T-cell (primary cell): ENCODE measurements at places on chromosomes 7 and 10. TPM values are rescaled to one million over a fixed set of nuclear protein-coding genes. Genes with fewer than 3 reads are reported as not detected.

The EGR2 gene
- 1.7 TPM for total RNA-seq

The CPA4 gene
- not detected for total RNA-seq

The LIPF gene
- total RNA-seq: not detected

The ASZ1 gene
- total RNA-seq: not detected

The C7orf33 gene
- total RNA-seq: not detected

The CARD11 gene
- 132 TPM for total RNA-seq

GRCh38 chr10:34433241-34434076 lies 381.6 kb downstream of the PARD3 start:
- DNase-seq: no peak
- H3K27me3 ChIP-seq: no peaks in the 10 kb centered on the region
- no peak overlapping the region for H3K4me3 ChIP-seq
- no peaks in the 10 kb centered on the region for H3K36me3 ChIP-seq
- no peaks in the 10 kb centered on the region for H3K4me1 ChIP-seq
- no peak overlapping the region for H3K27ac ChIP-seq

DNA sequence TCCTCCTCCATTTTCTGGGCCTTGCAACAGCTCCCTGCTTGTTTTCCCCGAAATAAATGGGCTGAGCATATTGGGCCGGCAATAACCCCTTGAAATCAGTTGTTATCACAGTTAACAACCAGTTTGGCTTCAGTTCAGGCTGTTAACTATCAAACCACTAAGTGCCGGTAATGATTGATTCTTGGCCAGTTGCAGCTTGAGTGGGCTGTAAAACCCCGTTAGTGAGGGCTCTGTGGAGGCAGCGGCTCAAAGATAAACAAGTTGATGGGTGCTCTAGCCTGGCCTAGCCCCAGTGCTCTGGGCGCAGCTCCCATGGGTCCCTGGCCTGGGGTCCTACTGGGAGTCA lies 8.3 kb downstream of the FGF8 start:
- no peaks in the 10 kb centered on the region for H3K36me3 ChIP-seq
- no peak for DNase-seq
- H3K27ac ChIP-seq: no peak overlapping the region
- H3K27me3 ChIP-seq: peaks cover 5% of the 10 kb centered on the region

- H3K4me1 ChIP-seq: no peaks in the 10 kb centered on the region
- no peak for DNase-seq
- no peak overlapping the region for H3K27ac ChIP-seq
- H3K27me3 ChIP-seq: no peaks in the 10 kb centered on the region
Observed at GRCh38 chr10:34360984-34361383, 454.1 kb downstream of the PARD3 start.

DNA sequence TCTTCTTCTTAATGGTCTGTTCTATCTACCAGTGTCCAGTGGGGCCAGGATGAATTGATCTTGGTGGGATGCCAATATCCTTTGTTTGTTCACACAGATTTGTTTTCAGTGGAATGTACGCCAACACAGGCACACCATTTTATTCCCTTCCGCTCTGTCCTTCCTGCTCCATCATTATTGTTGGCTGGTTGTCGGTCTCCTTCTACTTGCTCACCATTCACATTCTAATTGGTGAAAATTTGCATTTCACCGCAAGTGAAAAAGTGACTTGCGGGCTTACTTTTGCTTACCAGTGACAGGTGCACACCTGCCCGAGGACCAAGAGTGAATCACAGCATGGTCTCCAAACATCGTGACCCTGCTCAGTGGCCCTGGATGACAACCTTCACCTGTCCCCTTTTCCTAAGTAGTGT lies 148.3 kb downstream of the NOC3L start:
- H3K27me3 ChIP-seq: peaks cover 3% of the 10 kb centered on the region
- H3K27ac ChIP-seq: no peak overlapping the region
- H3K4me1 ChIP-seq: no peaks in the 10 kb centered on the region

DNA sequence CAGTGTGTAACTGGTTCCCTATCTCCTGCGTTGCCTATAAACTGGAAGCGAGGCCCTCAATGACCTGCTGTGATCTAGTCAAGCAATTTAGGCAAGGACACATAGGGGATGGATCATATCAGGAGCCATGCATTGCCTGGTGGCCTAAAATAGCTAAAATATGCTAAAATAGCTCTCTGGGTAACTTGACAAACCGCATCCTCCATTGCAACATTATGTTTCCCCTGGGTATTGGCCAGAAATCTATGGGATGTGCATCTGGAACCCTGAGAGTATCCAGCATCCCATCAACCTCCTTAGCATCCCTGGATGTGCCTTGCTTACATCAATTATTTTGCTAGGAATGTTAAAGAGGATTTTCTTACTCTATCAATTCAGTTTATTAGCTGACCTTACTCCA lies 91.7 kb upstream of the ADCY1 start:
- H3K27ac ChIP-seq: no peak overlapping the region
- no peaks in the 10 kb centered on the region for H3K27me3 ChIP-seq
- H3K4me3 ChIP-seq: no peak overlapping the region
- H3K4me1 ChIP-seq: no peaks in the 10 kb centered on the region
- H3K36me3 ChIP-seq: no peaks in the 10 kb centered on the region
- no peak for DNase-seq

DNA sequence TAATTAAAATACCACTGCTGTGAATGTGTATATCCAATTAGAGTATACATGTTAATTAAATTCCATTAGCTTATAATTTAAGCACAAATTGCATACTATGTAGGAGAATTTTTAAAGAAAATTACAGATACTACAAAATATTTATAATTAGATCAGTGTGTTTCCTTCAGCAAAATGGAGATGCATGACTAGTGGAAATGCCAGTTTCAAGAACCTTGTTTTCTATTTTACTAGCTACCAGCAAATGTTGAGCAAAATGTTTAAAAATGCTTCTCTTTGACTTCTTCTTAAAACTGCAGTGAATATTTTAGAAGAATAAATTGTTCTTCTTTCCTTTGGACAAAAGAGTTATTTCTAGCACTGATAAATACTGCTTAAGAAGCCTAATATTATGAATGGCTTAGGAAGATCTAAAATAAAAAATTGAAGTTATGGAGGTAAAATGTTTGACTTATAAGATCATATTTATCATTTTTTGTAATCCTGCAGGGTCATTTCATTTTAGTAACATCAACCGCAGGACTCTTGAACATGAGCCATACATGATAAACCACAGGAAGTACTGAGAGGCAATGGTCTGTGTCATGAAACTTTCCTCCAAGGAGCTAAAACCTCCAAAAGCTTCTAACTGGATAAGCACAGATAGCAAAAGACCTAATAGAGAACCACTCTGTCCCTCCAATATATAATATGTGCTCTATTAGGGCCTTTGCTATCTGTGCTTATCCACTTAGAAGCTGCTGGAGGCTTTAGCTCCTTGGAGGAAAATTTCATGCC lies 1066.0 kb upstream of the CELF2 start:
- H3K27ac ChIP-seq: no peak overlapping the region
- no peak overlapping the region for H3K4me3 ChIP-seq

GRCh38 chr7:90708841-90709317 lies 112.8 kb downstream of the CDK14 start:
- no peak for DNase-seq
- H3K27ac ChIP-seq: no peak overlapping the region
- no peaks in the 10 kb centered on the region for H3K4me1 ChIP-seq
- no peaks in the 10 kb centered on the region for H3K27me3 ChIP-seq

- no peaks in the 10 kb centered on the region for H3K36me3 ChIP-seq
- no peaks in the 10 kb centered on the region for H3K27me3 ChIP-seq
Observed at GRCh38 chr7:89623018-89623672, 531.1 kb upstream of the STEAP1 start.

GRCh38 chr7:115701141-115701540 lies 329.4 kb downstream of the TFEC start:
- H3K4me3 ChIP-seq: no peak overlapping the region
- no peak for DNase-seq
- H3K4me1 ChIP-seq: no peaks in the 10 kb centered on the region
- H3K27ac ChIP-seq: no peak overlapping the region
- H3K27me3 ChIP-seq: no peaks in the 10 kb centered on the region
- no peaks in the 10 kb centered on the region for H3K36me3 ChIP-seq

GRCh38 chr10:25999295-25999981 lies 65.4 kb downstream of the MYO3A start:
- no peaks in the 10 kb centered on the region for H3K27me3 ChIP-seq
- H3K27ac ChIP-seq: no peak overlapping the region
- DNase-seq: no peak
- no peaks in the 10 kb centered on the region for H3K36me3 ChIP-seq
- no peak overlapping the region for H3K4me3 ChIP-seq
- H3K4me1 ChIP-seq: no peaks in the 10 kb centered on the region

DNA sequence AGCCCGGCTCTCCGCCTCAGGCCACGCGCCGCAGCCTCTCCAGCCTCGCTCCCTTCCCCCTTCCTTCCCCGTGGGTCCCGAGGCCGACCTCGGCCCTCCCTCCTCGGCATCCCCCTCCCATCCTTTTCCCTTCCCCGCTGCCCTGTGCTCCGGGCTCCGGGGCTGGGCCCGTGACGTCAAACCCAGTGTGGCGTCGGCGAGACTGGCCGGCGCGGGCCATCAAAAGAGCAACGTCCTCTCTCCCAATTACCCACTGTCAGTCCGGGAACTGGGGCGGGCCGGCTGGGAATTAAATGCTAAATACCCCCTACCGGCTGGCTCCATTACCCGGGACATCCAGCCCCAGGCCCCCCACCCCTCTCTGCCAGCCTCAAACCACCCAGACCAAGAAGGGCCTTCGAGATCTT lies 2.6 kb upstream of the GATA3 start:
- H3K36me3 ChIP-seq: no peaks in the 10 kb centered on the region
- DNase-seq: no peak
- H3K4me3 ChIP-seq: no peak overlapping the region
